ENCODE measurements at places on chromosomes 3 and 15. TPM values are rescaled to one million over a fixed set of nuclear protein-coding genes. Genes with fewer than 3 reads are reported as not detected.

DNA sequence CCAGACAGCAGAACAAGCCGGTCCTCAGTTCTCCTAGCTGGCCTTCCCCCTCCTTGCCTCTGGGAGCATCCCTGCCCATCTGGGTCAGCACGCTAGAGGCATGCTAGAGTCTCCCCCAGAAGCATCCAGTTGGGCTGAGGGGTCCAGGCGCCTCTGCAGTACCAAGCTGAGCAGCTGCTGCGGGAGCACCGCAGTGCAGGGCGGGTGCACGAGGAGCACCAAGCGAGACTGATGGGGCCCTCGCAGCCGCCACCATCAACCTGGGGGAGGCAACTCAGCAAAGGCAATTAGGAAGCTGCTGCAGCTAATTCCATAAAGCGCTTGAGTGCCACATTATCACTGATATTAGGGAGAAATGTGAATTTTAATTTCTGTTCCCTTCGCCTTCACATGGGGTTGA, 12.4 kb downstream of the CACNA2D3 start:
- DNase-seq: no peak

DNA sequence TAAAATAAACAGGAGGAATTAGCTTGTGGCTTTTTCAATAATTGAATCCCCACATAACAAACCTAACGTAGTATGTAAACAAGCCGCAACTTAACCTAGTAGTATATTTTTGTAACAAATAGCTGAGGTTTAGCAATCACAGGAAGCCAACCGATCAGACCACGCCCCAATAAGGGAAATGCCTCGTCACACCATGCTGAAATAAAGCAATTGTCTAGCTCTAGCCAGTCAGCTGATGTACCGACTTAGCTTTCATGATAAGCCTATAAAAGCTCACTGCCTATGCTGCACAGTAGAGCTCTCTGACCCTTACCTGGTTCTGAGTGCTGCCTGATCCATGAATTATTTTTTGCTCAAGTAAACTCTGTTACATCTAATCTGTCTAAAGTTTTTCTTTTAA, 208.9 kb downstream of the ROBO1 start:
- DNase-seq: no peak

DNA sequence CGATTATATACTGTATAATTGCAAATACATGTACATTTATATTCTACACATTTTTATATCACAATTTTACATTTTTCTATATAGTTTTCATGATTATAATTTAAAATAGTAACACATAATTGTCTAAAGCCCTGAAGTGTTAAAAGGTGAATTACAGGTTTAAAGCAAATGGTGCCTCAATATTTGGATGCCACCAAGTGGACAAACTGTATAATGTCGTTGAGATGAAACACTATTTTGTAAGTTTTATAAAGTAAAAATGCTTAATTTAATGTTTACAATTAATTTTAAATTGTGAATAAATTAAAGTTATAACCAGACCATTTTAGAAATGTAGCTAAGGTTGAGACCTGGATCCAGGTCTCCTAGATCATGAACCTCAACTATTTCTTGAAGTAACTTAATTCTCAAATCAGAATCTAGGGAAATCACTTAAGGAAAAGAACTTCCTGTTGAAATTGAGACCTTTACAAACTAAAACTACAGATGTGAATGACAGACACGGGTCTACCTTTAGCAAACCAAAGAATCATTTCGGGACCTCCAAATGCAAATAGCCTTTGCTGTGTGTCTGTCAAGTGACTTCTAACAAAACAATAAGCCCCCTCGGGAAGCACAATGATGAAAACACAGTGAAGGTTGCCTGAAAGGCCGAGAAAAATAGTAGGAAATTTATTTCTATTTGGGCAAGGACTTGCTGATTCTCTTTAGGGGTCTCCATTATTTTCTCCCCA, 37.8 kb downstream of the EHHADH start:
- DNase-seq: no peak

ERC2 gene
- 0.76 TPM for polyA plus RNA-seq

GOLIM4 gene
- 31.5 TPM for polyA plus RNA-seq

DNA sequence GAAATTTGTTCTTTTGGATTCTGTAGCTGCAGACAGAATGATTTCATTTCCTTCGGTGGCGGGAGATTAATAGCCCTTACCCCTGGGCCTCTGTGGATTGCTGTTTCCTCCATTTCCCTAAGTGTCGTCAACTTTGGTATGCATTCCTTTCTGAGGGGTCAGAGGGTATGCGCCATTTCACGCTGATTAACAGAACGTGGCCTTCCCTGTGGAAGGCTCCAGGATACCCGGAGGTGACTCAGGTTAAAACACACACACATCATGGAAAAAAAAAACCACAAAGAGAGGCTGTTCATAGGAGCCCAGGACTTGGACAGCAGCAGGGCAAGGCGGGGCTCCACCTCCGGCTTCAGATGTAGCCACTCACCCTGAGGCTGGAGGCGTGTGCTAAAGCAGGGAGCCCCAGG, 51.9 kb downstream of the EPHB1 start:
- no peak for DNase-seq

DNA sequence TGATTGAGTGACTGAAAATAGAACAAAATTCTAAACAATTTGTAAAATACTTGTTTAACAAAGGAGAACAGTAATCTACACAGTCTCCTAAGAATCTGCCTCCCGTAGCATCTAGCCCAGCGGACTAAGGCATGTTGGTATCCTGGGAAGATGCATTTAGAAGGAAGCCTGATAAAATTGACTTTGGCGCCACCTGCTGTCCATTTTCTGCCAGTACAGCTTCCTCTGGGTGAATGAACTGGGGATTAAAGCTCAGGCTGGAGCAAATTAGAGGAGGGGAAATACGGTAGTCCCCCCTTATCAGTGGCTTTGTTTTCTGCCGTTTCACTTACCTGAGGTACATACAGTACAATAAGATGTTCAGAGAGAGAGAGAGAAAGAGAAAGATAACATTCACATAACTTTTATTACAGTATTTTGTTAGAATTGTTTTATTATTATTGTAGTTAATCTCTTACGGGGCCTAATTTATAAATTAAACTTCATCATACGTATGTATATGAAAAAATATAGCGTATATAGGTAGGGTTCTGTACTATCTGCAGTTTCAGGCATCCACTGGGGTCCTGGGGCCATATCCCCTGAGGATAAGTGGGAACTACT, 191.6 kb downstream of the GAP43 start:
- peak; percentile 41 for DNase-seq

FAM107A gene
- polyA plus RNA-seq: 39.2 TPM

- no peak for DNase-seq
Observed at GRCh38 chr3:197847866-197848401, 56.9 kb downstream of the LRCH3 start.

Data from heart left ventricle (tissue), 16 donors.